ENCODE measurements at places on chromosomes 11 and 22. TPM values are rescaled to one million over a fixed set of nuclear protein-coding genes. Genes with fewer than 3 reads are reported as not detected.

GRCh38 chr11:95790933-95791708 lies 823 bp downstream of the CEP57 start:
- peaks cover 12% of the 10 kb centered on the region for H3K36me3 ChIP-seq
- peak; percentile 93 for DNase-seq
- peak overlapping the region; percentile 96 for H3K27ac ChIP-seq
- no peaks in the 10 kb centered on the region for H3K27me3 ChIP-seq

GRCh38 chr11:65479184-65480145 lies 19.4 kb upstream of the MALAT1 start:
- no peaks in the 10 kb centered on the region for H3K36me3 ChIP-seq
- peaks cover 18% of the 10 kb centered on the region for H3K4me1 ChIP-seq
- peak; percentile 55 for DNase-seq

- H3K4me1 ChIP-seq: no peaks in the 10 kb centered on the region
- H3K36me3 ChIP-seq: no peaks in the 10 kb centered on the region
- no peak for DNase-seq
- no peak overlapping the region for H3K4me3 ChIP-seq
- no peak overlapping the region for H3K27ac ChIP-seq
- H3K27me3 ChIP-seq: no peaks in the 10 kb centered on the region
Measured at GRCh38 chr11:69239641-69240040, 54.3 kb upstream of the MYEOV start.

DNA sequence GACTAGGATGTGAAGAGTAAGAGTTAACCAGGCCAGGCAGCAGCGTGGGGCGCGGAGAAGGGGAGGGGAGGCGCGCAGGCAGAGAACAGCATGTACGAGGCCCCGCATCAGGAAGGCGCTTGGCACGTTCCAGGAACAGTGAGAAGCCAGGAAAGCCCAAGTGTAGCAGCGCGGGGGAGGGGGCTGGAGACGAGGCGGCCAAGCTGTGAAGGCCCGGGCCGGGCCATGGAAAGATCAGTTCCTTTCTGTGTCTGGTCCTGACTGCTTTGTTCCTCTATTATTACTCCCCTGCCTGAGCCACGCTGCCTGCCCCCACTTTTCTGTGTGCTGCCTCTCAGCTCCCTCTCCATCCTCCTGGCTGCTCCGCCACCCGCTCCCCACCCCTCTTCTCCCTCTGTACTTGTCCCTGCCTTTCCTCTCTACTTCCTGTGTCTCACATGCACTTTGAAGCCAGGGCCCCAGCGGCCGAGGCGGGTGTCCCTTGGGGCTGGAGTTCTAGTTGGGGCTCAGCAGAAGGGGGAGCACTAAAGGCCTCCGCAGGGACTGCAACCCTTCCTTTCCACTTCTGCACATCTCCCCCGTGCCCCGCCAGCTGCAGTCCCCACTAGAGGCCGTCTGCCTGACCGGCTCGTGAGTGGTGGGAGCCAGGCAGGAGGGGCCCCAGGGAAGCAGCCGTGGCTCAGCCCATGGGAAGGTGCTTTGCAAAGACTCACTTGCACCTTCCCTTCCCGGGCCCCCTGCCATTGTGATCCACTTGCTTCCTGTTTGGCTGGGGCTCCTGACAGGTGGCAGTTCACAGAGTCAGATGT lies 63.7 kb downstream of the PRDM11 start:
- no peaks in the 10 kb centered on the region for H3K36me3 ChIP-seq
- no peaks in the 10 kb centered on the region for H3K4me1 ChIP-seq

DNA sequence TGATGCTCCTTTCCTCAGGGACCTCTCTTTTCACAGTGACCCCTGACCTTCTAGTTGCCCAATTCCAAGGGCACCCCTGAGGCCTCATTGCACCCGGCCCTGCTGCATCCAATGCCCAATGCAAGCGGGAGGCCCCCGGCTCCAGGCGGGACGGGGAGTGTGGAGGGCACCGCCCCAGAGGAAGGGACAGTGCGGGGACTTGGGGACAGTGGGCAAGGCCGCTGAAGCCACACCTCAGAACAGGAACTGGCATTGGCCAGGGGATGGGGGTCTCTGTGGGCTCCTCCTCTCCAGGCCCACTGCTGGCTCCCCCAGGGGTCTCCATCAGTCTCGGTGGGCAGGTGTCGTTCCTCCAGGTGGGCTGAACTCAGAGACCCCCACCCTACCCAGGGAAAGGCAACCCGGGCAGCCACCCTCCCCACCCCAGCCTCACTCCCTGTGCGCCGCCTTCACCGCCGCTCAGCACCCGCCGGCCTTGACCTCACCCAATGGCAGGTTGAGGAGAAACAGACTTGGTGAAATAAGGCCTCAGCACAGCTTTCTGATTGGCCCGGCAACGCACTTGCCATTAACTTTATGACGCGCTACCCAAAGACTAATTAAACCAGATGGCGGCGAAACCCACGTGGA lies 1312.0 kb downstream of the BRD1 start:
- no peak overlapping the region for H3K4me3 ChIP-seq
- no peaks in the 10 kb centered on the region for H3K4me1 ChIP-seq
- no peak overlapping the region for H3K27ac ChIP-seq
- DNase-seq: no peak
- H3K36me3 ChIP-seq: no peaks in the 10 kb centered on the region

- H3K4me1 ChIP-seq: no peaks in the 10 kb centered on the region
- peak; percentile 64 for DNase-seq
- H3K36me3 ChIP-seq: no peaks in the 10 kb centered on the region
- H3K27ac ChIP-seq: peak overlapping the region; percentile 80
- no peaks in the 10 kb centered on the region for H3K27me3 ChIP-seq
Measured at GRCh38 chr11:75583718-75584658, 21.9 kb downstream of the SERPINH1 start.

GRCh38 chr11:75303544-75304224 lies 47.8 kb downstream of the ARRB1 start:
- no peaks in the 10 kb centered on the region for H3K36me3 ChIP-seq
- no peak overlapping the region for H3K4me3 ChIP-seq
- no peak for DNase-seq
- no peak overlapping the region for H3K27ac ChIP-seq

DBX1 gene
- total RNA-seq: not detected

LRFN4 gene
- total RNA-seq: 1.3 TPM

All from right lobe of liver (tissue), 6 donors.